ENCODE measurements at places on chromosomes 1 and 21. TPM values are rescaled to one million over a fixed set of nuclear protein-coding genes. Genes with fewer than 3 reads are reported as not detected.

The CTSK gene
- total RNA-seq, result 8.8 TPM

GRCh38 chr1:222928212-222928611 is 113.4 kb downstream of the DISP1 start:
- peak; percentile 68 for DNase-seq

The PRELP gene
- total RNA-seq, result 3.6 TPM

DNA sequence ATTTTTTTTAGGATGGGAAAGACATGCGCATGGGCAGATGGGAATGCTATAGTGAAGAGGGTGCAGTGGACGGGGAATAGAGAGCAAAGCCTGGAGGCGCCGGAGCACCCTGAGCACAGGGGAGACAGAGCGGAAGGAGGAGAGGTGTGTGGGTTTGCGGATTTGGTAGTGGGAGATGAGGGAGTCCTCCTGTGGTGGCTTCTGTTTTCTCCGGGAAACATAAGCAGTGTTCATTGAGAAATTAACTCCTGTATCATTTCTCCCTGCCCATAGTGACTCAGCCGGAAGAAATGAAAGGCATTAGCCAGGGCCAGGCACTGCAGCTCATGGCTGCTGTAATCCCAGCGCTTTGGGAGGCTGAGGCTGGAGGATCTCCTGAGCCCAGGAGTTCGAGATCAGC is 4.7 kb upstream of the PTPRF start:
- no peak for DNase-seq

- DNase-seq, result no peak
Measured at GRCh38 chr1:235799264-235799663, 67.4 kb downstream of the LYST start.

- no peak for DNase-seq
Measured at GRCh38 chr1:91928026-91928425, 21.2 kb upstream of the BRDT start.

- no peak for DNase-seq
Measured at GRCh38 chr1:111705841-111706240, 33.4 kb downstream of the INKA2 start.

DNA sequence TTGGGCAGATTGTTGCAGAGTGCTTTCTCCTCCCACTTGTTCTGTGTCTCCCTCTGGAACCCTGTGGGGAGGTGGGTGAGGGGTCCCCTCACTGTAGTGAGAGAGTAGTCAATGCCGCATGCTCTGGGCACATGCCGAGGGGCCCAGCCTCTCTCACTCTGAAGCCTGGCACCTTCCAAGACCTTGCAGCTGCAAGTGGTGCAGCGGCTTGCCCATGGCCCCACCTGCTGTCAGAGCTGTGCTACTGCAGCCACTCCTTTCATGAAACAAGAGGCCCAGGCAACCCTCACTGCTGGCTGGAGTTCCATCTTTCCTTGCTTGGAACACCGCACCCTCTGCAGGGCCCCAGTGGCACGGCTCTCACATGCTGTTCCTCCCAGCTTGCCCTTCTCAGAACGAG is 58.4 kb upstream of the COL6A1 start:
- peak; percentile 79 for DNase-seq

DNA sequence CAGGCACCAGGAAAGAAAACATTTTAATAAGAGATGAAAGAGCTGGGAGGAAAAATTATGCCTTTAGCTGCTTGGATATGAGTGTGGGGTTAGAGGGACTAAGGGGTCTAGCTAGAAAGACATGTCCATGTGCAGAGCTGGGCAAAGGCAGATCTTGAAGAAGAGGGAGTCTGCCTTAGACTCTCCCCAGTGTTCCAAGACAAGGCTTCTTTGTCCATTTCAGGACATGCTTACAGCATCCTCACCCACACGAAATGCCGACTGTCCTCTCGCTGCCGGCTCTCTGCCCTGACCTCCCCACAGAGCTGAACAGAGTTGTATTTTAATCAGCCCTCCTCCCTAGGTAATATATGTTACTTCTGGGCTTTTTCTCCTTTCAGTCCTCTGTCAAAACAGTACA is 100.7 kb upstream of the ATP1B1 start:
- DNase-seq, result no peak

GRCh38 chr1:34054920-34055319 is 110.1 kb downstream of the CSMD2 start:
- no peak for DNase-seq

The TNFRSF8 gene
- total RNA-seq, result 1.1 TPM

GRCh38 chr21:46622226-46622625 is 13.2 kb upstream of the PRMT2 start:
- DNase-seq, result peak; percentile 33

- no peak for DNase-seq
Measured at GRCh38 chr1:186838380-186839040, 9.8 kb downstream of the PLA2G4A start.

GRCh38 chr1:99952522-99952921 is 17.3 kb upstream of the SLC35A3 start:
- no peak for DNase-seq

DNA sequence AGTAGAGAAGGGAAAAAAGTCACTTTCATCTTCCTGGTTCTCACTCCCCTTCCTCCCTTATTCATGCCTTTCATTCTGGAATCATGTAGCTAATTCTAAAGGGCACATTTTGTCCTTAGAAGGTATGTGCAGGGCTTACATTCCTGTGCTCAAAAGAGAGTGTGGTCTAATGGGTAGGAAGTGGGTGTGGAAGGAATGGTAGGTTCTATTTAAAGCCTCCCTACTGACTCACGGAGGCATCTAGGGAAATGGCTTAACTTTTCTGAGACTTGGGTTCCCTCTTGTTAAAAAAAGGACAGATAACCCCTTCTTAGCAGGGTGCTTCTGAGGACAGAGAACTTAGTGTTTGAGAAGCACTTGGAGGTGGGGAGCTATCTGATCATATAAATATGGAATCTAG is 249.3 kb upstream of the DUSP10 start:
- no peak for DNase-seq

The CRTC2 gene
- total RNA-seq, result 27.8 TPM

The CD1B gene
- not detected for total RNA-seq

- peak; percentile 60 for DNase-seq
Measured at GRCh38 chr1:228352677-228353481, 53.8 kb downstream of the TRIM11 start.

DNA sequence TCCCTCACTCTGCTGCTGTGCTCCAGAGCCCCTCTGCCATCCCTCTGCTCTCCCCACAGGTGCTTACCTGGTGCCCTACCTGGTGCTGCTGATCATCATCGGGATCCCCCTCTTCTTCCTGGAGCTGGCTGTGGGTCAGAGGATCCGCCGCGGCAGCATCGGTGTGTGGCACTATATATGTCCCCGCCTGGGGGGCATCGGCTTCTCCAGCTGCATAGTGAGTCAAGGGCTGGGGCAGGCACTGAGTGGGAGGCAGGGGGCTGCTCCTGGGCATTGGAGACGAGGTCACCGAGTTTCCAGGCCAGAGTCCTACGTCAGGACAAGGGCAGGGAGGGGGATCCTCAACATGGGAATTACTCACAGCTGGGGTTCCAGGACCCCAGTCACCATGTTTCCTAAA is 21.7 kb downstream of the SLC6A17 start:
- DNase-seq, result no peak

DNA sequence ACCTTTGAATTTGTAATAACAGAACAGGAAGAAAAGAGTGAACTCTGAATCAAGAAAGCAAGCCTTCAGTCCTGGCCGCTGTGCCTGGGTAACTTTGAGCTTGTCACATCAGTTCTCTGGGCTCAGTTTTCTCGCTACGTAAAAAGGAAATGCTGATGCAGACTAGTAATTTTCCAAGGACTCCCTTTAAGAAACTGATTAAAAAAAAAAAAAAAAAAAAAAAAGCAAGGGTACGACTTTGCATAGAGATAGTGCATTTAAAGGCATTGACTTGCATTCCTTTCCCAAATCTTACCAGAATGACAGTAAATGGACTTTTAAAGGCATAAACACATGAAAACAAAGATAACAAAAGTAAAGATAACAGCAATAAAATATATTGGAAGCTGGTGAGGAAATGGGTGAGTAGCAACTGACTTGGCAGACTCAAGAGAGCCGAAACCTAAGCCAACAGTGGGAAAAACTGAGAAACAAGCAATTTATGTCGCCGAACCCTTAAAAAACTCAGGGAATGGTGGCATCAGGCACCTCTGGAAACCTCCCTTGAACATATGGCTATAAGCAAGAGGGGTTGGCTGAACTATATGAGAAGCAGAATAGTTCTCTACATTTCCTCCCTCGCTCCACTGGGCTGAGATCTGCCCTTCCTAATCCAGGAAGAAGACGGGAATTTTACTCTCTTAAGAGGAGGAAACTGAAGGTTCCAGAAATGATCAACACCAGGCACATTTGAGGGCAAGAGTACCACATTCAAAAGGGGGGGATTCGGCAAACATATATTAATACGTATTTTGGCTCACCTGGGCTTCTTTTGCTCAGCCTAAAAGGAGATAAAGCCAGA is 189.2 kb downstream of the CDC7 start:
- no peak for DNase-seq

- DNase-seq, result no peak
Measured at GRCh38 chr1:87140831-87141540, 187.7 kb upstream of the LMO4 start.

The IL12RB2 gene
- 0.31 TPM for total RNA-seq

DNA sequence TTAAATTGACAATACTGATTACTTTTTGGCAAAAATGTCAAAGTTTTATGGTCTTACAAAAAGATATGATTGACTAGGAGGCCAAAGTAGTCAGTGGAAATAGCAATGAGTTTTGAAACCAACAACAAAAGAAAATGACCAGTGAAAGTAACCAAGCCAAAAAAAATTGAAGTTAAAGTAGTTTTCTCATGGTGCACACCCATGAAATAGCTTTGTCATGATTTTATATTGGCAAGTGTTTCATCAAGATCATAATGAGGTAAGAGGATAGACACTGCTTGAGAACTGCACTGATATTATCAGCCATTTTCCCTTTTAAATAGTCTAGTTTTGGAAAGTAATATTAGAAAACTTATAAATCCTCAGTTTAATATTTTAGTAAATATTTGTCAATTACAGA is 206.2 kb upstream of the ADAMTS5 start:
- no peak for DNase-seq

The EXO1 gene
- total RNA-seq, result not detected

The SVBP gene
- total RNA-seq, result 17.1 TPM

GRCh38 chr1:201525193-201525778 is 13.6 kb upstream of the NAV1 start:
- DNase-seq, result no peak

The CXADR gene
- total RNA-seq, result 22.7 TPM

The AADACL4 gene
- total RNA-seq, result not detected

DNA sequence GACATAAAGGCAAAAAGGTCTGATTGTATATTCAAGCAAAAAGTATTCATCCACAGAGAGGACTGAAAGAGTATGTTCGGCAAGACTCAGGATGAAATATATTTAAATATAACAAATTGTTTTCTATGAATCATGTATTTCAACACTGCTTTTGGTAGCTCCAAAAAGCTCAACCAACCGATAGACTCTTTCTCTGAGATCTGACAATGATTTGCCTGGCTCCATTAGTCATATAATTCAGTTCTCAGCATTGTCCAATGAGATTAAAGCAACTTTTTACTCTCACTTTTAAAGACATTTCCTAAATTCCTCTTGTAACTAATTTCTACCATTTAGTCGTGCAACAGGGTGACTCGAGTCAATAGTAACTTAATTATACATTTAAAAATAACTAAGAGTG is 319.1 kb upstream of the GREM2 start:
- DNase-seq, result no peak

DNA sequence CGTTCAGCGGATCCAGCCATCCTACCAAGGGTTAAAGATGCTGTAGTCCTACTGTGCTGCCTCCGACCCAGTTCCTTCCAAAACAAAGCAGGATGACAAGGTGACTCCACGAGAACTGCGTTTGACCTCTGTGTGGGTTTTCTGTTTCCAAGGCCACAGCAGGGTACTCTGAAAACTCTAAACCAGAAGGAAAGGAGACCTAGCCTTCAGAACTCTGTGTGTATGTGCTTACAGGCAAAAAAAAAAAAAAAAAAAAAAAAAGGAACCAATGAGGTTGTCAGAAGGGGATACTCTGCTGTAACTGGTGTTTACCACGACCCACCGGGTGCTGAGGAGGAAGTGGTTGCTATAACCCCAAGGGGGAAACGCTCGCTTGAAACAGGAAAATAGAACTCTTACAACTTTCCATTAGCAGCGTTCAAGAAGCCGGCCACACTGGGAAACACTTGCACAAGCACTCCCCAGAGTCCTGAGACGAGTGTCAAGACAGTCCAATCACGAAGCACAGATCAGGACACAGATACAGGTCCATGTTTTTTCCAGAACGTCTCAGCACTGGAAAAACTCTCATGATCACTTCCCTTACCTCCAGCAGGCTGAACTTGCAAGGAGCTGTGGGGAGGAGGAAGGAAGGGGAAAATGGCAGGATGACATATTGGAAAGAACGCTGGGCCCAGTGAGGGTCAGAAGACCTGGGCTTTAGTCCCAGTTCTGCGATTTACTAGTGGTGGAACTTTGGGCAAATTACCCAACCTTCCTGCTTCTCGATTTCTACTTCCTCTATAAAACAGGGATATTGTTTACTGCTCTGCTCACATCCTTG is 64.0 kb downstream of the ITPKB start:
- DNase-seq, result peak; percentile 71

DNA sequence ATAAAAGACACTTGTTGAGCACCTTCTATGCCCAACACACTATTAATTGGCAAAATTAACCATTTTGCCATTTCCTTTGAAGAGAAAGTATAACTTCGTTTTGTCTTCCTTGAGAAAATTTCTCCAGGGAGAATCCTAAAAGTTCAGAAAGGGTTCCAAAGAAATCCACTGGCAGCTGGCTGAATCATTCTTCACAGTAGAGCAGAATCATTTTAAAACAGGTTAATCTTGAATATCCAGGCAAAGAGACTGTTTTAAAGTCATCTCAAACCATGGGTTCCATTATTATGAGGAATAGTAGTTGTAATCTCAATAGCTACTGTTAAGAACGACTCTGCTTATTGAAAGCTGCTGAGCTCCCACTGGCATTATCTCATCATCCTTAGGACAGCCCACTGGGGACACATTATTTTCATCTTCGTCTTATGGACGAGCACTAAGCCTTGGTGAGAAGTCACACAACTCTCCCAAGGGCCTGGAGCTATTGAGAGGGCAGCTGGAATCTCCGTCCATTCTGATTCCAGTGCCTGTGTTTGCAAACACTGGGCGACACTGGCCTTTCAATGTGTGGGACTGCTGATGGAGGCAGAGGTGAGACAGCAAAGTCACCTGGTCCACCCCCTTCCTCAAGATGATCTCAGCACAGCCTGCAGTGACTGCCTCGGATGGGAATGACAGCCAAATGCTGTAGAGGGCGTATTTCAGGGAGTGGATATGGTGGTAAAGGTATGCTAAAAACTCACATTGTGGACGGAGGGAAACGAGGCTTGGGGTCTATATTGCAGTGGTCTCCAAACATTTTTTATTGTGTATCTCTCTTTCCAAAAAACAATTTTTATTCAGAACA is 15.3 kb upstream of the PGBD5 start:
- DNase-seq, result no peak

The GJA5 gene
- total RNA-seq, result 6.1 TPM

The C1orf115 gene
- 17.9 TPM for total RNA-seq

- peak; percentile 39 for DNase-seq
Measured at GRCh38 chr1:150152772-150153456, 3.2 kb downstream of the PLEKHO1 start.

All from heart left ventricle (tissue), 16 donors.